ENCODE measurements at places on chromosomes 7 and 10. TPM values are rescaled to one million over a fixed set of nuclear protein-coding genes. Genes with fewer than 3 reads are reported as not detected.
A peak's percentile ranks its signal among the peaks of the same experiment; 100 is the strongest.

The IL15RA gene
- total RNA-seq, result 26.8 TPM

The ZNF853 gene
- total RNA-seq, result 38.6 TPM

The TYW1B gene
- total RNA-seq, result 4.3 TPM

DNA sequence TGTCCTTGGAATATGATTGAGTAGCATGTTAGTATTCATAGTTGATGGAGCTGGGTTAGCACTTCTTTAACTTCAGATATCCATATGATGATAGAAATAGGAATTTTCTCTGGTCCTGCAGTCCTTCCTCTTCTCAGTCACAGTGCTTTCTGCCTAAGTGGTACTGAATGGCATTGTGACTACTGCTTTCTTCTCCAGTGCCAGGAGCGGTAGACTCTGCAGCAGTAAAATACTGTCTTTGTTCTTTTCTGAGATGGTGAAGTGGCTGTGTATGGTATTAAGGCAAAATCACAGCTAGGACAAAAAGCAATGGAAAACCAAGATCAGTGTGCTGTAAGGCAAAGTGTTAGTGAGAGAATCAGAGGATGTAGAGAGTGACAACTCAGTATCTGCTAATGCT is 46.6 kb downstream of the C1GALT1 start:
- DNase-seq, result no peak

DNA sequence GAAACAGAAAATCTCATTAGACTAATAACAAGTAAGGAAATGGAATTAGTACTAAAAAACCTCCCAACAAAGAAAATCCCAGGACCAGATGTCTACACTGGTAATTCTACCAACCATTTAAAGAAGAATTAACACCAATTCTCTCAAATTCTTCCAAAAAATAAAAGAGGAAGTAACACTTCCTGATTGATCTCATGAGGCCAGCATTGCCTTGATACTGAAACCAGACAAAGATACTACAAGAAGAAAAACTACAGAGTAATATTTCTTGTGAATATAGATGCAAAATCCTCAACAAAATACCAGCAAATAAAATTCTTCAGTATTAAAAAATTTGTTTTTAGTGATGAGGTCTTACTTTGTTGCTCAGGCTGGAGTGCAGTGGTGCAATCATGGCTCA is 21.3 kb downstream of the GCK start:
- DNase-seq, result no peak

- DNase-seq, result no peak
These were observed 19.3 kb downstream of the NEURL1 start for GRCh38 chr10:103512591-103513379.

The SLC13A4 gene
- not detected for total RNA-seq

GRCh38 chr10:70803775-70804420 is 11.8 kb upstream of the SGPL1 start:
- DNase-seq, result peak; percentile 78

Data from esophagus muscularis mucosa (tissue), 4 donors.